IPS-NIHi11 (cell line): ENCODE measurements at places on chromosomes 4 and X.

GRCh38 chr4:40262077-40262528 is 65.3 kb downstream of the RHOH start:
- DNase-seq, result no peak

GRCh38 chr4:6772223-6772928 is 10.2 kb upstream of the KIAA0232 start:
- no peak for DNase-seq

DNA sequence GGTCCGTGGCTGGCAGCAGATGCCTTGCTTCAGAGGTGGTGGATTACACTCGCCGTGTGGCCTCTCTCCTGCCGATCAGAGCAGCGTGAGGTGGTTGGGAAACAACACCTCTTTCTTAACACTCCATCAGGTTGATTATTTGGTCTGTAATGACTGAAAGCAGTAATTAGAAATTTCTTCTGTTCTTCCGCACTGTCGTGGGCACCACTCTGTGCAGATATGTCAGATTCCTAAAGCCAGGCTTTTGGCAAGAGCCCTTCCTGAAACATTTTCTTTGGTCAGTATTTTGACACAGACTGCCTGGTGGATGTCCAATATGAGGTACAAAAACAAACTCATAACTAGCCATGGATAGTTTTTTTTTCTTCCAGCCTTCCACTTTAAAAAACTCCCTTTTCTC is 100.9 kb downstream of the FNIP2 start:
- no peak for DNase-seq

DNA sequence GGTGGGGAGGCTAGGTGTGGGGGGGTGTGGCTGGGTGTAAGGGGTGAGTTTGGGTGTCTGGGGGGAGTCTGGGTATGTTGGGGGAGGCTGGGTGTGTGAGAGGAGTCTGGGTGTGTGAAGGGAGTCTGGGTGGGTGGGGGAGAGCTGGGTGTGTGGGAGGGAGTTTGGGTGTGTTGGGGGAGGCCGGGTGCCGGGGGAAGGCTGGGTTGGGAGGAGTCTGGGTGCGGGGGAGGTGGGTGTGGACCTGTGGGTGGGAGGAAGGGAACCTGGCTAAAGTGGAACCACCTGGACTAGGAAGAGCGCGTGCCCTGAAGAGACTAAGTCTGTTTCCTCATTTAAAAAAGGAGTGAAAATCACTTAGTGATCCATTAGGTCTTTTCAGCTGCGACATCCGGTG is 18.3 kb downstream of the SPON2 start:
- DNase-seq, result no peak

- DNase-seq, result peak; percentile 43
These were observed 53.4 kb downstream of the ZNF518B start for GRCh38 chr4:10403633-10404445.

DNA sequence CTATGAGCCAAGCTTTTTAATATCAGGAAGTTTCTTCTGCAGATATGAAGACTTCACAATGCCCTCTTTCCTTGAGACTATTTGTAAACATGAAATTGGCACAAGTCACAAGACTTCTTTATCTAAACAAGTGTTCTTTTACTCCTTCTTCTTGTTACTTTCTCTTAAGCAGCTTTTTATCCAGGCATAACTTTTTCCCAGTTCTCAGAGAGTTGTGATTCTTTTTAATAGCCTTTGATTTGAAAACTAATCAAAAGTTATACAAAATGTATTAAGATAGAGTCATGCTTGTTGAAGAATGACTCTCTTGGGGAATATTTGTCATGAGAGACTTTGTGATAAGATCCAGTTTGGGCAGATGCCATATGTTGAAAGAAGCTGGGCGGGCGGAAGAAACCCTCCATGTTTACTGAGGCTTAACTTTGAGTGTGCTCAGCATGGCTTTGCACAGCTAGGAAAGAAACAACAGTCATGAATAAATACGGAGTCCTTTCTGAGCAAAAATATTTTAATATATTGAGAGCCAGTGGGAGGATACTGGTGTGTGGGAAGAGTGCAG is 39.3 kb downstream of the SYTL5 start:
- DNase-seq, result no peak

- peak; percentile 43 for DNase-seq
These were observed 17.1 kb downstream of the AFP start for GRCh38 chr4:73452953-73453700.

GRCh38 chrX:47650164-47651042 is at the start of gene ELK1:
ELK1 (minus strand) TSS chrX:47650563; CDS start chrX:47641441, 9,122 bp downstream.
- peak; percentile 83 for DNase-seq

DNA sequence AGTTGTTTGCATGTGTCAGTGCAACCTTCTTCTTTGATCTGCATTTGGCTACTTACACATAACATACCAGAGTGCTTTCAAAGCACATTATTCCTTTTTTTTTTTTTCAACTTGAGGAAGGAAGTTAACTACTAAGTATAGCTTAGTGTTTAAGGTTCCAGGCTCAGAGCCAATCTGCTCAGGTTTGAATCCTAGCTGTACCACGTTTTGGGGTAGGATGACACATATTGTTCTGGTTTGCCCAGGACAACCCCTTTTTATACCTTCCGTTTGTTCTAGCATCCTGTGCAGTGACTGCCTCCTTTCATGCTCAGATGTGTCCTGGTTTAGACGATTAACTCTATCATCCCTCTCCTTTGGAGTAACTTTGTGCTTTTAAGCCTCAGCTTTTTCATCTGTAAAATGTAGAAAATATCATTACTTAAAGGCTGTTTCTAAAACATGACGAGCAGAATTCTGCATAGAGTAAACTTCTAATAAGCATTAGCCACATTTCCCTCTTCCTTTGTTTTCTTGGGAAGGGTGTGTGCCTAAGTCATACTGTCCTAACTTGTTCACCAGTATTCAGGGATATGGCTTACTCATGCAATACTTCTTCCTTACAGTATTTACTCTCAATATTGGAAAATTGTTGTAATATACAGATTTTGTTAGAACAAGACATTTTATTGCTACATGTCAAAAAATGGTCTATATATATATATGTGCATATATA is 281.3 kb downstream of the C4orf33 start:
- DNase-seq, result no peak

GRCh38 chr4:139540632-139541031 is 15.4 kb downstream of the SETD7 start:
- no peak for DNase-seq

DNA sequence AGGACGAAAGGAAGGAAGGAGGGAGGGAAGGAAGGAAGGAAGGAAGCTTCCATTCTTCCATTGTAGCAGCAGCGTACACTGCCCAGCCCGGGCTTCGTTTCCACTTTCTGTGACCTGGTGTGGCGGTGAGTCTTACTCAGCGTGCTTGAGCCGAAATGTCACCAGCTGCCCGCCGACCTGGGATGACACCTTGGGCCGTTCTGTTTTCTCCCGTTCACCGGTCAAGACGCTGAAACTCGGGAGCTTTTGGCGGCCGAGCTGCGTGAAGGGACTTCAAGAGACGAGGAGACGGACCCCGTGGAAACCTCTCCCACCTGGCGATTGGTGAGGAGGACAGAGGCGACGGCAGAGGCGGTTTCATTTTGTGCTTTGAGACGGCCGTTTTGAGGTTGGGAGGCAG is 47.1 kb upstream of the PPP2R3B start:
- no peak for DNase-seq

- DNase-seq, result peak; percentile 39
These were observed 218.7 kb upstream of the JADE1 start for GRCh38 chr4:128590773-128591172.

- no peak for DNase-seq
These were observed 39.7 kb upstream of the UGT2B17 start for GRCh38 chr4:68615699-68616422.

DNA sequence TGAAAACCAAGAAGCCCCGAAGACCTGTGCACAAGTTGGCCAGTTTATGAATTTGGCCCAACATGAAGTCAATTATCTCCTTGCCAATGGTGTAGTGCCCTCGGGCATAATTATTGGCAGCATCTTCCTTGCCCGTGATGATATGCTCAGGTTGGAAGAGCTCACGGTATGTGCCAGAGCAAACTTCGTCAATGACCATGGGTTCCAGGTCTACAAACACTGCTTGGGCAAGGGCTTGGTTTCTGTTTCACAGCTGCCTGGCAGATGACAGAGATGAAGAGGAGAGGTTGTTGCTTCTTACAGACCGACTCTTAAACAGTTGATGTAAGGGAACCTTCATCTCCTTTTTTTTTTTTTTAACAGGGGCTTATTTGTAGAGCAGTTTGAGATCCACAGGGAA is 135.6 kb upstream of the PLS3 start:
- no peak for DNase-seq

DNA sequence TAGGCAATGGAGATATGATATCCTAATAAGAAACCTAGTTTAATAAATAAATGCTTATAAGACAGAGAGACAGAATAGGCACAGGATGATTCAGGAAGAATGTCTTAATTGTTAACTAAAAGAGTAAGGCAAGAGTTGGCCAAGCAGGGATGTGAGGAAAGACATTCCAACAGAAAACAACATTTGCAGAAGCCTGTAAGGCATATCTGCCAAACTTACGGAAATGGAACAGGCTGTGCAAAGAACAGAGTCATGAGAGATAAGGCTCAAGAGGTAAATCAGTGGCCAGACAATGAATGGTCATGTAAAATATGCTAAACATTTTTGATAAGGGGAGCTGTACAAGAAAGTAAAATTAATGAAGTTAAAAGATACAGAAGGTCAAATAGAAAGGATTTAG is 134.9 kb downstream of the KCTD8 start:
- no peak for DNase-seq

DNA sequence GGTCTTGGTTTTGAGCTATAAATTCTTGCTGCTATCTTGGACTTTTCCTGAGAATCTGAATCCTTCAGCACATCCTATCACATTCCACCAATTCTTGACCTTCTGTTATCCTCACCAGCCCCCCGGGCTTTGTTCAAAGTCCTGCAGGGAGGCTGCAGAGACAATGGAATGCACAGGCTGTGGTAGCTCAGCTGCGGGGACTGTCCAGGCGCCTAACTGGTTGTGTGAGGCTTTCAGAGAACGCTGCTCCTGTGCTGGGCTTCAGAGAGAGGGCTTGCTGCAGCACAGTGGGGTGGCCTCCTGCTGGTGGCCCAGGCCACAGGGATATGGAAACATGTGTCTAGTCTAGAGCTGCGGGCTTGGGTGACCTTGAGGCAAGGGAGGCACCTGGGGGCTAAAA is 196.3 kb upstream of the GATB start:
- DNase-seq, result peak; percentile 61

GRCh38 chr4:15771216-15772058 is 6.7 kb upstream of the CD38 start:
- no peak for DNase-seq

- no peak for DNase-seq
These were observed 41.8 kb upstream of the PDLIM5 start for GRCh38 chr4:94409962-94410361.

DNA sequence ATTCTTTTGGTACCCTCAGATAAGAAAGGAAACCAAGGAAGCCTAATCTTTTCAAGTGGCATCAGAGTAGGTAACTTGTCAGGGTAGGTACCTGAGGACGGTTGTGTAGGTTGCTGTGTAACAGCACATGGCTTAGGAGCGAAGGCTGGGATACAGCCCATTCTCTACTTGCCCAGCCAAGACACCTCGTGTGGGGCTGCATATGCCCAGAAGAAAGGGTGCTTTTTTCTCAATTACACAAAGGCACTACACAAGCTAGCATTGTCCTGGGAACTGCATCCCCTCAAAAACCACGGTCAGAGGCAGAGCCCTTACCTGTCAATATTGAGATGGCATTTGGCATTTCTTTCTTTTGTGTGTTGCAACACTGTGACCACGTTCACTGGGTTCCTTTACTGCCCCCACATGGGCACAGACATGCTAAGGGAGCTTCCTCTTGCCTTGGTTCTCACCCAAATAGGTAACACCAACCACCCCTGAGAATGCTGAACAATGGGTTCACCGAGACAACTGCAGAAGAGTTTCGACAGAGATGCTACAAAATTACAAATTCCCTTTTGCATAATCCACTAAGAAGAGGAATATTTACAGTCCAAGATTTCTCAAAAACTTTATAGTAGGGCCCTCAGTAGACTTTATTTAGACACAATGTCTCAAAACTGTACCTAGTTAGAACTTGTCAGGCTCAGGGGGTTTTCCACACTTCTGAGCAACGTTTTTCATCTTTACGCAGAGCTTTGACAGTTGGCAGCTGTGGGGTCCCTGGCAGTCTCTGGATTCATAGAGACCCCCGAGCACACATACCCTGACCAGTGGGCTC is 35.8 kb upstream of the TNIP3 start:
- no peak for DNase-seq

GRCh38 chr4:27524224-27524623 is 663.6 kb downstream of the STIM2 start:
- DNase-seq, result no peak

GRCh38 chr4:144703494-144703893 is 57.5 kb downstream of the HHIP start:
- DNase-seq, result no peak

GRCh38 chr4:25209702-25210101 is 24.1 kb upstream of the PI4K2B start:
- peak; percentile 18 for DNase-seq

DNA sequence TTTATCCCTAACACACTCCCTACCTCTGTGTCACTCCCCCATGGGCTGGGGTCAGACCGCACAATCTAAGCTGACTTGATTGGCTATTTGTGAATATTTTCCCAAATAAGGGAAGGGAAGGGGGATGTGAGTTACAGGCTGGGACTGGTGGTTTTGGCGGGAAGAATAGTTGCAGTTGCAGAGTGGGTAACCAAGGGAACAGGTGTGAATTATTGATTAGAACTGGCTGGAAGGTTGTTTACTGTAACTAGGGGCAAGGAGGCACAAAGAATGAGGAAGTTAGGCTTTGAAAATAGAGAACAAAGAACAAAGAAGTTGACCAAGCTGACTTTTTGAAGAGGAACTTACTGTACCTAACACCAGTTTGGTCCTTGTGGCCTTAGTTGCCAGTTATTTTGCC is 88.0 kb upstream of the XAGE2 start:
- no peak for DNase-seq

DNA sequence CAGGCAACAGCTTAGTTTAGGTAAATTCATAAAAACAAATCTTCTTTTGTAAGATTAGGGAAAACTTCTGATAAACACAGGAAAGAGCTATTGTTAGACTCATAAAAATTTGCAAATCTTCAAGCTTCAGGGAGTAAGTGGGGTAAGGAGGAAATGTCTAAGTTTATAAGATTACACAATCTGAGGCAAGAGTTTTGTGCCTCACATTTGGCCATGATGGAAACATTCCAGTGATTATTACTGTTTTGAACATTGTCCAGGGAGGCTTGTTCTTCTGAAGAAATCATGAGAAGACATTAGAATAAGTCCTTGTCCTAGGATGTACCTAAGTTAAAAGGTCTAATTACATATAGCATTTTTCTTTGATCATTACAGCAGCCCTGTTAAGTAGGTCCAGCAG is 72.8 kb downstream of the MAOB start:
- DNase-seq, result no peak

DNA sequence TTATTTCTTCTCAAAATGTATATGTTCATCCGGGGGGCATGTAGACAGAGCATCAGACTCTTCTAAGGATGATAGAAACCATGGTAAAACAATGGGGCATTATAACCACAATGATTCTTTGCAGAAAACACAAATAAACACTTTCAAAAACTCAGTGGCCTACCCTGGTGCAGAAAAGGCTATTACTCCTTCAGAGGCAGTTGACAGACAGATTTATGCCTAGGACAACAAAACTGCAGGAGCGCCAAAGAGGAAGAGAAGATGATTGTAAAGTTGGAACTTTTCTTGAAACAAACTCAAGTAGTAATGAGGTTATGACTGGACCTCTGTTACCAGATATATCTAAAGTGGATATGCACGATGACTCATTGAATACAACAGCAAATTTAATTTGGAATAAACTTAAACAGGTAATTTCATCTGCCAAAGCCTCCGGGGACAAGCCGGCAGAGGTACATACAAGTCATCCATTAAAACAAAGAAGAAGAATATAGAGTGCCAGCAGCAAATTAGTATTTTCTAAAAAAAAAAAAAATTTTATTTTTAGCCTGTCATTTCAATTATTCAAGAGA is 1068.4 kb upstream of the INTU start:
- DNase-seq, result no peak
